ENCODE measurements at places on chromosomes 12 and 14.

DNA sequence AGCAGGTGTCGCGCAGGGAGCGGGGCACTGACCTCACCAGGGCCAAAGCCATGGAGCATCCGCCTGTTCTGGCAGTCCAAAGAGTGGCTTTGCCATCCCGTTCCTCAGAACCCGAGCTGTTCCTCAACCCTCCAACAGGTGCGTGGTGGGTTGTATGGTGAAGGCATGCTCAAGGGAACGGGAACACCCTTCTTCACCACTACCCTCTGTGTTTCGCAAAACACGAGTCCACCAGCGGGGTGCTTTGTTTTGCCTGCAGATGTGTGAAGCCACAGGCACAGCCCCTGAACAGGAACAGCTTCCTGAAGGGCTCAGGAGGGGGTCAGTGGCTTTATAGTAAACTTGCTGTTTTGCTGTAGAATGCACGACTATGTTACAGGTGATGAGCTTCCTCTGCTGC is 52.7 kb downstream of the SMOC1 start:
- DNase-seq = no peak

- no peak for DNase-seq
Measured at GRCh38 chr14:69170839-69171238, 17.9 kb upstream of the DCAF5 start.

- no peak for DNase-seq
Measured at GRCh38 chr12:96064271-96064670, 28.9 kb upstream of the LTA4H start.

DNA sequence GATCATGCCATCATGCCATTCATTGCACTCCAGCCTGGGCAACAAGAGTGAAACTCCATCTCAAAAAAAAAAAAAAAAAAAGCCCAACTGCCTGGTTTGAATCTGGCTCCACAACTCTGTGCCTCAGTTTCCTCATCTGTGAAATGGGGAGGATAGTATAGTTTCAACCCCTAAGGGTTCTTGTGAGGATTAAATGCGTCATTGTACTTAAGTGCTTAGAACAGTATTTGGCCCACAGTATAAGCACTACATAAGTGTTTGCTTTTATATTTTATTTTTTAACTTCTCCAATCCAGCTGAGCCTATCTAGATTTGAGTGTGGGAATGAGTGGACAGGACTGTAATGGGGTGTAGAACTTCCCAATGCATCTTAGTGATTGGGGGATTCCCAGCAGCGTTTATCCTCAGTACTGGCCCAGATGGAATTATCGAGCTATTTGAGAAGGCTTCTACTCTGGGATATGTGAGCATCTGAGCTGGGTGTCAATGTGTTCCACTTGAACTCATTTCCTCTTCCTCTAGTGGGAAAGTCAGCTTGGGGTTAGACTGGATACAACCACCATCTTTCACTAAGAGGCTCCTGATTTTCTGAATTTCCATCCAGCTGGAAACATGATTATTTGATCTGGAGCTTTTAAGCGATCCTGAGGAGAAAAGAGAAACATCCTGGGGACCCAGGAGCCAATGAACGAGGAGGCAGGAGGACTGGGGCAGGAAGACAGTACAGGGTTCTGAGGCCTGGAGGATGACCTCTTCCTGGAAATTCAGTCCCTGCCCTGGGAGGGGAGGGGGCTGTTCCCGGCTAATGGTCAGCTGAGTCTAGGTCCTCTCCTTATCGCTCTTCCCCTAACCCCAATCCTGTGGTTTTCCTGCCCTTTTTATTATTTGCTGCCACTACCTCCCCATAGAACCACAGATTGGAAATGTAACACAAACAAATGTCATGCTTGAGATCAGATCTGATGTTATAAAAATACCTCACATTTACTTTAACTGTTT is 9.3 kb upstream of the ESPL1 start:
- DNase-seq = no peak

- DNase-seq = no peak
Measured at GRCh38 chr12:58932806-58933681, 12.7 kb upstream of the LRIG3 start.

GRCh38 chr12:89140602-89141238 is 211.6 kb downstream of the DUSP6 start:
- DNase-seq = no peak

DNA sequence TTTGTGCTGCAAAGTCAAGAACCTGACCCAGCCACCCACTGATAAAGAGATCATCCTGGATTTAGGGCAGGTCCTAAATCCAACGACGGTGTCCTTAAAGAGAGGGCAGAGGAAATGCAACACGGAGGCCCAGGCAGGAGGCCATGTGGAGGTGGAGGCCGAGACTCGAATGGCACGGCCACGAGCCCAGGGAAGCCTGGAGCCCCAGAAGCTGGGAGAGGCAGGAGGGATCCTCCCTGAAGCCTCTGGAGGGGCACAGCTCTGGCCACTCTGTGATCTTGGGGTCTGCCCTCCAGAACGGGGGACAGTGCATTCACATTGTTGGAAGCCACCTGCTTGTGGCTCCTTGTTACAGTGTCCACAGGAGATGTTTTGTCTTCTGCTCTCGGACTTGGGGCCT is 63.0 kb downstream of the GALNT9 start:
- no peak for DNase-seq

DNA sequence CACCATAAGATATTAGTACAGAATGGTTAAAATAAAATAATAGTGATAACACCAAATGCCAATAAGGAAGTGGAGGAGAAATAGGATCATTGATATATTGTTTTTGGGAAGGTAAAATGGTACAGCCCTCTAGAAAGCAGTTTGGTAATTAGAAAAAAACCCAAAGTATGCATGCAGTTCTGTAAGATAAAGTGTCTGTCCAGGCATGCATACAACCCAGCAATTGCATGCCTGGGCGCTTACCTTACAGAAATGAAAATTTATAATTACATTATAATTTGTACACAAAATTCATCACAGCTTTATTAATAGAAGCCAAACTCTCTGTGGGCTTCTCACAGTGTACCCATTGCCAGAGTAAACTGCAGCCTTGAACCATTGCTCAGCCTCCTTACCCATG is 124.7 kb downstream of the TTC6 start:
- DNase-seq = no peak

DNA sequence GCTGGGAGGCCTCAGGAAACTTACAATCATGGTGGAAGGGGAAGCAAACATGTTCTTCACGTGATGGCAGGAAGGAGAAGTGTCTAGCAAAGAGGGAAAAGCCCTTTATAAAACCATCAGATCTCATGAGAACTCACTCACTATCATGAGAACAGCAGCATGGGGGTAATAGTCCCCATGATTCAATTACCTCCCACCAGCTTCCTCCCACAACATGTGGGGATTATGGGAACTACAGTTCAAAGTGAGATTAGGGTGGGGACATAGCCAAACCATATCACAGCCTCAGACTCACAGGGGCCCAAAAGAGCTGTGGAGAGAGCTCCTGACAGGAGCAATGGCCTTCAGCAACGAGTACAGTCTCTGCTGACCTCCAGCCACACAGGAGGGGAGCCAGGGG is 151.4 kb downstream of the GXYLT1 start:
- DNase-seq = no peak

All from midbrain (tissue), 1 donor.